ENCODE measurements at places on chromosomes 6 and 20. TPM values are rescaled to one million over a fixed set of nuclear protein-coding genes. Genes with fewer than 3 reads are reported as not detected.

- DNase-seq: no peak
Observed at GRCh38 chr6:27280064-27280539, 32.0 kb downstream of the POM121L2 start.

- no peak for DNase-seq
Observed at GRCh38 chr6:158868890-158869825, 50.0 kb upstream of the EZR start.

- no peak for DNase-seq
Observed at GRCh38 chr6:159278626-159279025, 109.4 kb downstream of the FNDC1 start.

DNA sequence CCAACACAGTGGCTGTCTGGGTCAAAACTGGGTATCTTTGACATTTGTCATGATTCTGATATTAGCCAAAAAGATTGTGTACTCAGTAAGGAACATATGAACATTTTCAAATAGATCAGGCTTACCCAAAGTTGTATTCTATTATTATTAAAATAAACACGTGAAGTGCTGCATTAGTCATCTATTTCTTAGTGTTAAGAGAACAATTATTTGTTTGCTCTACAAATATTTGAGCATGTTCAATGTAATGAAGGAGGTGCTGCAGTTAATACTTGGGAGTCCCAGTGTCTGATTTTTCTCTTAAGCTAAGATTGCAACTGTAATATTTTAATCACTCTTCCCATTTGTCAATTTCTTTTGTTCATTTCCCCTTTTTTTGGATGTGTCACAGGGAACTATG, 28.2 kb downstream of the CNR1 start:
- DNase-seq: no peak

DNA sequence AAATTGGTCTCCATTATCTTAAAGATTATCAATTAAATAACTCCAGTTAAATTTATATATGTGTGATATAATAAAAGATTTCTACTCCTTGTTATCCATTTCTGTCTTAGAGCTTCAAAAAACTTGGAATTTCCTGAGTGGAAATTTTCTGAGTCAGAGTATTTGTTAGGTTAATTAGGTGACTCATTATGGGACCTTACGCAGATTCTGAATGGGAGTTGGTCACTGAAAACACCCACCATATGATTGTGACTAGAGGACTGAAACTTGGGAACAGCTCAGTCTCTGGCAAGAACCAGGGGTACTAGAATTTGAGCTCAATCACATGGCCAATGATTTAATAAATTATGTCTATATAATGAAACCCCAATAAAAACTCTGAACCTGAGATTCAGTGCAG, 125.4 kb upstream of the HMGCLL1 start:
- no peak for DNase-seq

- no peak for DNase-seq
Observed at GRCh38 chr6:100818066-100818465, 63.1 kb downstream of the ASCC3 start.

- no peak for DNase-seq
Observed at GRCh38 chr6:101163611-101164010, 229.9 kb upstream of the GRIK2 start.

DNA sequence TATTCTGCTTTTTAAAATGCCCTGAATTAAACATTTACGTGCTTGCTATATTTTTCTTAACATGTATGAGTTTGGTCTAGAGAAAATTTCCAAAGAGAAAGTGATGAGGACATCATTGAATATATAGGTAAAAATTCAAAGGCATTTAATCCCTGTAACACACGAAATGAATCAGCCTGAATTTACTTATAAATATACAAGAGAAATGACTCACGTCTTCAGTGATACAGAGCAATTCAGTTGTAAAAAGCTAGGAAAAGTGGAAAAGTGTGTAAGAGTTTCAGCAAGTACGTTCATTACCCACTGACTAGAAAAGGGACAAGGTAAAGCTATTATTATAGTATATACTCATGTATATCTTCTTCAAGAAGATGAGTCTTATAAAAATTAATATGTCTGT, 124.8 kb downstream of the HIVEP1 start:
- no peak for DNase-seq

Gene DACT2
- total RNA-seq: 0.94 TPM

GRCh38 chr6:13480631-13481501, 6.5 kb downstream of the GFOD1 start:
- no peak for DNase-seq

GRCh38 chr6:66731310-66731709, 1024.3 kb upstream of the EYS start:
- DNase-seq: no peak

GRCh38 chr6:140058863-140059262, 684.4 kb upstream of the CITED2 start:
- DNase-seq: no peak

DNA sequence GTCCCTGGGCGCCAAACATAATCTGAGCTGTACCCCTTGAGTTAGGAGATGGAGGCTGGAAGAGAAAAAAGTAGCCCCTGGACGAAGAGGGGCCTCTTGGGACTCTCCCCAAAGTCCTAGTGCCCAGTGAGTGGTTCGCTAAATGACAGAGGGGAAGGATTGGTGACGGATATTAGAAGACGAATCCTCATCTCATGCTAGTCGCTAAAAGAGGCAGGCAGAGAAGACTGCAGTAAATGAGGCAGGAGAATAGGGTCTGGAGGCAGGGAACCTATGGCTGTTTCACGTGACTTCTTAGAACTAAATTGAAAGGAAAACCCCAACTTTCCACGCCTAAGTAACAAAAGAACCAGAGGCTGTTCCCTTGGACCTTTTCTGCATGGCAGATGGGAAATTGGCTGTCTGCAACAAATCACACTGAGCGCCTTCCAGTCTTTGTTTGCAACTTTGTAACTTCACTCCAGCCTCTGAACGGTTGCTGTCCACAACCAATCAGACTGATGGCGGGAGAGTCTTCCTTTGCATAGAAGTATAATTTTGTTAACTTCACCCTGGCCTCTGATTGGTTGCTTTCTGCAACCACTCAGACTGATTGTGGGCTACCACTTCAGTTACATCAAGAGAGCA, 731 bp upstream of the RBL1 start:
- no peak for DNase-seq

Gene CCN6
- total RNA-seq: not detected

Gene MPC1
- total RNA-seq: 53.9 TPM

DNA sequence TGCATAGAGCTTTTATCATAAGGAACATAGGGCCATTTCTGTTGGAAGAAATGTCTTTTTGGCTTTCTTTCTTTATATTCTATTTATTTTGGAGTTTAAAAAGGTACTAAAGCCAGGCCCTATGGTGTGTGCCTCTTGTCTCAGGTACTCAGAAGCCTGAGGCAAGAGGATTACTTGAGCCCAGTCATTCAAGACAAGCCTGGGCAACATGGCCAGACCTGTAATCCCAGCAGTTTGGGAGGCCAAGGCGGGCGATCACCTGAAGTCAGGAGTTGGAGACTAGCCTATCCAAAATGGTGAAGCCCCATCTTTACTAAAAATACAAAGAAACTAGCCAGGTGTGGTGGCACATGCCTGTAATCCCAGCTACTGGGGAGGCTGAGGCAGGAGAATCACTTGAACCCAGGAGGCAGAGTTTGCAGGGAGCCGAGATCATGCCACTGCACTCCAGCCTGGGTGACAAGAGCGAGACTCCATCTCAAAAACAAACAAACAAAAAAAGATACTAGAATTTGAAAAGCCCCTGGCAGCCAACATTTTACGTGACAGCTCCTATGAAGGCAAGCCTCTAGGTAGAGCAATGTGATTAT, 80.0 kb downstream of the CBFA2T2 start:
- DNase-seq: no peak

Gene PDCD2
- total RNA-seq: 67.4 TPM

- no peak for DNase-seq
Observed at GRCh38 chr6:133184798-133185372, 56.3 kb upstream of the EYA4 start.

GRCh38 chr6:68059899-68060298, 575.2 kb upstream of the ADGRB3 start:
- DNase-seq: no peak

Gene MAPK14
- 56.0 TPM for total RNA-seq

GRCh38 chr6:52995913-52996645, 995 bp upstream of the GSTA4 start:
- DNase-seq: no peak

GRCh38 chr6:149316108-149316727, 1.3 kb upstream of the TAB2 start:
- no peak for DNase-seq

Gene RGS17
- total RNA-seq: 3.3 TPM

Gene PCSK2
- total RNA-seq: not detected

Gene PPP1R16B
- total RNA-seq: 10.4 TPM

GRCh38 chr6:45617441-45617840, 239.7 kb upstream of the SUPT3H start:
- no peak for DNase-seq

GRCh38 chr6:161181121-161181520, 92.7 kb downstream of the AGPAT4 start:
- no peak for DNase-seq

Gene THBS2
- total RNA-seq: 65.8 TPM

Gene GCNT2
- total RNA-seq: 3.1 TPM

DNA sequence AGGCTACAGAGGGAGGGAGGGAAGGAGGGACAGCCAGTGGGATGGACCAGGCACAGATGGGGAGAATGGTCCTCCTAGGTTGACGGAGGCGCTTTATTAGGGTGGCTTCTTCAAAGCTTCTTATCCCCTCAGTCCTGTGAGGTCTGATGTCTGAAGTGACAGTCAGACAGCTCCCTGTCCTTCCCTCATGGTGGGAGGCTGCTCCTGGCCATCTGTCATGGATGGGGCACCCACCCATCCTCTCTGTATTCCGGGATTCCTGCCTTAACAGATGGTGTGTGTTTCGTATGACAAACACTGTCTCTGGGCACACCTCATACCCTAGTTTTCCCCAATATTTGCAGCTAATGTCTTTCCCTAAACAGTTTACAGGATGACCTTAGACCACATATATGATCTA, 7.9 kb downstream of the RIN2 start:
- no peak for DNase-seq

DNA sequence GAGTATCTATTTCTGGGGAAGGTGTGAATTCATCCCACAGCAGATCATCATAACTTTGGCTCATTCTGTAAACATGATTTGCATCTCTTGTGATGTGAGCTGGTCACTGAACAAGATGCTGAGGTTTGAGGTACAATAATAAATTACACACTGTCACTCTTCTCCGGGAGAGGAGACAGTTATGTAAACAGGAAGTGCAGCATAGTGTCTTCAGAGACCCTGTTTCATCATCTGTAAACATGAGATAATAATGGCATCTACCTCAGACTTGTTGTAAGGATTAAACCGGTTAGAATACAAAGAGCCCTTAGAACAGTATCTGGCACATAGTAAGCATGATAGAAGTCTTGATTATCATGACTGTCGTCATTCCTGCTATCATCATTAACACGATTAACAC, 125.2 kb downstream of the TBC1D7 start:
- DNase-seq: no peak

GRCh38 chr6:90730151-90730673, 143.3 kb upstream of the MAP3K7 start:
- DNase-seq: no peak

- no peak for DNase-seq
Observed at GRCh38 chr6:61751986-61752385, 534.0 kb downstream of the KHDRBS2 start.

Gene EZR
- 314 TPM for total RNA-seq

Data from ureter (tissue), 1 donor.